ENCODE measurements at places on chromosomes 5 and 9.

- DNase-seq: no peak
These were observed 214.0 kb downstream of the PTTG1 start for GRCh38 chr5:160635663-160636062.

DNA sequence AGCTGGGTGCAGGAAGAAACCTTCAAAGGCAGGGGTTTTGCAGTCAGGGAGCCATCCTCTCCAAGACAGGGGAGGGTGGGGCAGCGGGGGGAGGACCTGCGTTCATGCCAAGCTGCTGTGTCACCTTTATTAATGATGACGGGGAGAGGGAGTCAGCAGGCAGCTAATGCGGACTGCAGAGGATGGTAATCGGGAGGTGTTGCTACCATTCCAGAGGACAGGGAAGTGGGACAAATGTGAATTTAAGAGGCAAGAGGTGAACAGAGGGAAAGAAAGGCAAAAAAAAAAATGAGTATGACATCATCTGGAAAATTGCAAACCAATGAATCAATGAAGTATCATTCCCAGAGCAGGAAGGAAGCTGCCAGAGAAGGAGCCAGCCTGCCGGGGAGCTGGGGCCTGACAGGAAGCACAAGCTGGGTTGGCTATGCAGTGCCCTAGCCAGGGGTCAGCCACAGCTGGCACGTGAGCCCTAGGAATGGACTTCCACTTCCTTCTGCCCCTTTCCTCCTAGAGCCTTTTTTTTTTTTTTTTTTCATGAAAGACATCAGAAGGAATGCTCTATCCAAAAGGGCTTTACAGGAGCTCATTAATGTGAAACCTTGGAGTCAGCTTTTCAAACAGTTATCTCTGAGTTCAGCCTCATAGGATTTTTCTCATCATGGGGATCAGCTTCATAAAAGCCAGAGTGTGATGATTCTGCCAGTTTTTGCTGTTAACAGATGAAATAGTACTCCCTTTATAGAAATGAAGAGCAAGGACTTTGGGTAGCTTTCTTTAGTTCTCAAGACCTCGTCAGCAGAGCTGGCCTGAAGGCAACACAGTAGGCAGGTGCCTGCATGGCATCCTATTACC, 9.2 kb downstream of the INSYN2B start:
- DNase-seq: no peak

- DNase-seq: no peak
These were observed 79.7 kb upstream of the LRRC70 start for GRCh38 chr5:62498961-62499360.

DNA sequence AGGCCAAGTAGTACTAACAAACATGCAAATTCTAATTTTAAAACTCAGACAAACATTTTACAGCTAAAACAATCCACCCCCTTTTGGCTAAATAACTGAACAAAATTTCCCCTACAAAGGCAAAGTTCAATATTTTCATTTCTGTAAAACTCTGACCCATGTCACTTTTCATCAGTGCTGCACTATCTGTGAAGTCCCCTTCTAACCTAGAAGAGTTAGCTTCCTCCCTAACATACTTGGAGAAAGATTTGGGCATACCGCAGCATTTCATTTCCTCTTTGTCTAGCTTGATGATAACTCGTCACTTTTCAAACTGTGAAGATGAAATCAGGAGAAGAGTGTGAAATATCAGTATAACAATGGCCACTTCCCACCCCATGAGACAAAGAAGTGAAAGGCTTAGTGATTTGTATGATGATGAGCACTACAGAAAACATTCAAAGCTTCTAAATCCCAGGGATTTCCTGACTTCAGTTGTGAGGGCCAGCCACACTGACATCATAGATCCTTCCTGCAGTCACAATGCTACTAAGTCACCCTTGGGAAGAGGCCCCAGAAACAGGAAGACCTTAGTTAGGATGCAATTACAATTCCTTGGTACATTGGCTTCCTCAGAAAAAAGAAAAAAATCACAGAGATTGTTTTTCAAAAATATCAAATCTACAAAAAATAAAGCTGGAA, at the start of gene FAM81B:
Gene FAM81B, plus strand, starts transcription at position 555 of the 681 bp plus-strand sequence. Its CDS starts 24 bp downstream, at position 579.
- DNase-seq: no peak

DNA sequence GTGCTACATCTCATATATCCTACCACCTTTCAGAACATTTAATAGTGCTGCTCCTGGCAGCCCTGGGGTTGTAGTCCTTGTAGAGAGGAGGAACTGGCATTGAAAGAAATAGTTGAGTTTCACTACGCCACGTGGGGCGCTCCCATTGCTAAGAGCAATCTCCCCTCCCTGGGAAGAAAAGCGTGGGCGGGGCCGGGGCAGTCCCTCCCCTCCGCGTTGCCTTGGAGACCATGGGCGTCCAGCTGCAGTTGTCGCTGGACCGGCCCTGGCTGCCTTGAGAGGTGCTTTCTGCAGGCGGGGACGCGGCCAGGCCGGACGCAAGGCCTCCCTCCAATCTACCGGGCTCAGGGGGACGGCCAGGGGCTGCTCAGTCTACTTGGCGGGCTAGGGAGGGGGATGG, 368 bp upstream of the CCDC180 start:
- peak; percentile 2 for DNase-seq

GRCh38 chr5:138523406-138523805, 19.6 kb downstream of the ETF1 start:
- no peak for DNase-seq

DNA sequence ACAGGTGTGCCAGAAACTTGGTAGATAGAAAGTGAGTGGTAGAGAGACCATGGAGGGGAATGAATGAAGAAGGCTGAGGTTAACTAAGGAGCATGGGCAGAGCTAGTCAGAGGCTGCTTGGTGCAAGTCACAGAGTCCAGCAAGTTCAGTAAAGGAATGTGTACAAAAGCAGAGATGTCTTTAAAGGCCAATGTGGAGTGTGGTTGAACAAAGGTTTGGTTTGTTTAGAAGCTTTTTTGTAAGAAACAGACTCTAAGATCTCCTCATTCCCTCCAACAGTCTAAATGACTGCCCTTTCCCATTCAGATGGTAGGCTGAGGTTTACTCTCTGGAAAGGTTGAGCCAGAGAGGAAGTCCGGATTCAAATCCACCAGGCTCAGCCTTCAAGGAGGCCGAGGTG, 84.2 kb downstream of the TNC start:
- DNase-seq: no peak

GRCh38 chr9:7137571-7137970, 379.8 kb downstream of the KDM4C start:
- DNase-seq: no peak

- DNase-seq: no peak
These were observed 416.4 kb downstream of the CSNK1G3 start for GRCh38 chr5:123928401-123928800.

DNA sequence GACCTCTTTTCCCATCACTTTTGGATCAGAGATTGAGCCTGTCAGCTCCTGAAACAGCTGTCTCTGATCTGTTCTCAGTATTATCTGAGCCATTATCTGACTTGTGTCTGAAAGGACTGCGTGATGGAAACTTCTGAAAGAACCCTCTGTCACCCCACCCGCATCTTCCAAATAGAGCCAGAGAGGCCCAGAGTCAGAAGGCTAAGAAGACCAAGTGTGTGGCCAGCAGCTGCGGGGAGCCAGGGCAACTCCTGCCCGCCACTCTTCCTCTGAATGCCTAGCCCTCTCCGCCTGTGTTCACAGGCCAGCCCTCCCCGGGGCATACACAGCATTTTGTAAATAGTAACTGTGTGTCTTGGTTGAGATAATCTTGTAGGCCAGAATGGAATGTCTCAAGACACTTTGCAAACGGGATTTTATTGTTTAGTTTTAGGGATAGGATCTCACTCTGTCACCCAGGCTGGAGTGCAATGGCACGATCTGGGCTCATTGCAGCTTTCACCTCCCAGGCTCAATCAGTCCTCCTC, 92.7 kb downstream of the AOPEP start:
- DNase-seq: no peak

DNA sequence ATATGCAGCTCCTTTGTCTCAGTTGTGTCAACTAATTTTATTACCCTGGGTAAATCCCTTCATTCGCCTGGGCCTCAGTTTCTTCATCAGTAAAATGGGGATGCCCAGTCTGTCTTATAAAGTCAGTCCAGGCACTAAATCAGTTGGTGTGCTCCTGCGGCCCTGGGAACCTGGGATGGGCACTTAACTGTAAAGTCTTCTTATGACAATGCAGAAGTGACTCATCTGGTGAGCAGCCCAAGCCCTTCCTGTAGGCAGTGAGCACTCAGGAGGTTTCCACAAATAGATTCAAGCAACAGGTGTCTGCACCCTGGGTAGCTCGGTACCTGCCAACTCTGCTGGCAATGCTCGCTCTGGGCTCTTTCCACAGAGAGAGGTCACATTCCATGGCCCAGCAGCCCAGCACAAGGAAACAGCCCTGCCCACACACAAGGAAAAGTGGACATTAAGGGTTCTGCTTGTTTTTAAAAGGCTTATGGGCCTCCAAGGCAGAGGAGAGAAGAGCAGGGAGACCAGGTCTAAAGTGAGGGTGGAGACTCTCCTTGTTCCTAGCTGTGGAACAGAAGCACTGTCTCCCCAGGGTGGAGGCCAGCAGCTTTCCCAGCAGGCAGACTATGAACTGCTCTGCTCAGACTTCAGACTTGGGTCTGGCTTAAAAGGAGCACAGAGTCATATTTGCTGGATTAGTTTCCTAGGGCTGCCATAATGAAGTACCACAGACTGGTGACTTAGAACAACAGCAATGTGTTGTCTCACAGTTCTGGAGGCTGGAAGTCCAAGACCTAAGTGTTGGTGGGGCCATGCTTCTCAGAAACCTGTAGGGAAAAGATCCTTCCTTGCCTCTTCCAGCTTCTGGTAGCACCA, 89.7 kb upstream of the ADRA1B start:
- DNase-seq: no peak

GRCh38 chr5:179219661-179220620, 125.3 kb downstream of the ADAMTS2 start:
- no peak for DNase-seq

- no peak for DNase-seq
These were observed 123.7 kb downstream of the C9orf50 start for GRCh38 chr9:129497005-129497812.

DNA sequence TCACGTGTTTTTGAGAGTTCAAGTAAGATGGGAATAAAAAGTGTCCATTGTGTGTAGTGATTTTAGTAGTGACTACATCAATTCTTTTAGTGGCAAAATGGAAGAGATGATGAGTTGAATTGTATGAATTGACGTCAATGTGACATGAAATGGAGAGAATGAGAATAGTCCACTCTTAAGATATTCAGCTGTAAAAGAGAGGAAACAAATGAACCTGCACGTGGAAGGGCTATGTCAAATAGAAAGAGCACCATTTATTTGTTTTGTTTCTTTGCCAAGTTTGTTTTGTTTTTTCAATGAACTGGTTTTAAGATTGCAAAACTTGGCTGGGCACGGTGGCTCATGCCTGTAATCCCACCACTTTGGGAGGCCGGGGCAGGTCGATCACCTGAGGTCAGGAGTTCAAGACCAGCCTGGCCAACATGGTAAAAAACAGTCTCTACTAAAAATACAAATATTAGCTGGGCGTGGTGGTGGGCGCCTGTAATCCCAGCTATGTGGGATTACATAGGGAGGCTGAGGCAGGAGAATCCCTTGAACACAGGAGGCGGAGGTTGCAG, 453.8 kb downstream of the TAF11L14 start:
- no peak for DNase-seq

GRCh38 chr9:109401169-109401989, 80.5 kb upstream of the EPB41L4B start:
- DNase-seq: no peak

DNA sequence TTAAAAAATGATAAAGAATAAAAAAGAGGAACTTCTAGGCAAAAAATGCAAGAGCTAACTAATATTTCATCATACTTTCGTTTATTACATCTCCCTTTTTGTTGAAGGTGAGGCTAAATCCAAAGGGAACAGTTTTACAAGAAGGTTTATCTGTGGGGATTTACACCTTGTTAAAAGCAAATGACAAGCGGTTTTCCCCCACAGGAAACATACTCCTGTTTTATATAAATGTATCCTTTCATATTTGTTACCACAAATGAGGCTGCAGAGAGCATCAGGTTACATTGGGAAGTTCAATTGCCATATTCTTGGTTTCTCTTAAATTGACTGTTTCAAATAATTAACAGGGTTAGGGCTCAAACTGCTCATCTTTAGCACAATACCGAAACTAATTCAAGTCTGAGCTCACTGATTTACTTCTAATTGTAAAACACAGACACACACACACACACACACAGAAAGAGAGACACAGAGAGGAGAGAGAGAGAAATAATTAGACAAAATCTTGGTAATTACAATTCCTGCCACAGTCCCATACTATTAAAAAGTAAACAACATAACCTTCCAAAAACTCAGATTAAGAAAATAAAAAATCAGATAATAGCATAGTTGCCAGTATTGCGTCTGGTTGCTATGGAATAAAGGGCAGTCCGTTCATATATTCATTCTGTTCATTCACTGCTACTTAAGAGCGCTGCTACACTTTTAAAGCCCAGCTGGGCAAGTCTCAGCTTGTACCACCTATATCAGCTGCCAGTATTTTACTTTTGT, 17.1 kb downstream of the RFX3 start:
- DNase-seq: no peak

- no peak for DNase-seq
These were observed 60.6 kb upstream of the FCN1 start for GRCh38 chr9:134978272-134978671.

- no peak for DNase-seq
These were observed 49.7 kb downstream of the NNT start for GRCh38 chr5:43652537-43653302.

DNA sequence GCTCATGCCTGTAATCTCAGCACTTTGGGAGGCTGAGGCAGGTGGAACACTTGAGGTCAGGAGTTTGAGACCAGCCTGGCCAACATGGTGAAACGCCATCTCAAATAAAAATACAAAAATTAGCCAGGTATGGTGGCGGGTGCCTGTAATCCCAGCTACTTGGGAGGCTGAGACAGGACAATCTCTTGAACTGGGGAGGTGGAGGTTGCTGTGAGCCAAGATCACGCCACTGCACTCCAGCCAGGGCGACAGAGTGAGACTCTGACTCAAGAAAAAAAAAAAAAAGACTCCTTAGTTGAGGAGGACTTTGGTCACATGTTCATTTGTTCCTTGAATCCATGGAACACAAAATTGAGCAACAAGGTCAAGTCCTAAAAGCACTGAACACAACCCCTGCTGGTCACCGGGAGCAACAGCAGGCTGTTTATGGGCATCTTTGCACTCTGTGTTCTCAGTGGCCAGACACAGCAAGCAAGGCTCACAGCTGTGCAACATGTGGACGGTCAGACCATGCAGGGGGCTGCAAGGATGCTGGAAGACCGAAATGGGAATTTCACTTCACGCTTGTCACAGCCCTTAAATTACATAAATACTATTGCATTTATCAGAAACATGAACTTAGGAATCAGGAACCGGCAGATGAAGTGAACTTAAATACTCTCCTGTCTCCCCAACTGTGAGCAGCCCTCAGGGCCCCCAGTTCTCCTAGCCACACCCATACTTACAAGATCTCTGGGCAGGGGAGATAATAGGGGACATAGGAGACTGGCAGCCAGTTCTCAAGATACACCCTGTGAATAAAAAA, 2.8 kb downstream of the GBGT1 start:
- DNase-seq: no peak

GRCh38 chr5:20157089-20157488, 169.1 kb upstream of the CDH18 start:
- DNase-seq: no peak

- DNase-seq: no peak
These were observed 20.4 kb downstream of the SLC25A25 start for GRCh38 chr9:128088253-128088945.

GRCh38 chr9:15936306-15936921, 383.6 kb downstream of the CCDC171 start:
- no peak for DNase-seq

All from stimulated activated CD4-positive, alpha-beta T cell treated with anti-CD3 and anti-CD28 coated beads, Interleukin-2, amount 100 ng/mL, for 4 hours (primary cell).